ENCODE measurements at places on chromosomes 3 and 15.

DNA sequence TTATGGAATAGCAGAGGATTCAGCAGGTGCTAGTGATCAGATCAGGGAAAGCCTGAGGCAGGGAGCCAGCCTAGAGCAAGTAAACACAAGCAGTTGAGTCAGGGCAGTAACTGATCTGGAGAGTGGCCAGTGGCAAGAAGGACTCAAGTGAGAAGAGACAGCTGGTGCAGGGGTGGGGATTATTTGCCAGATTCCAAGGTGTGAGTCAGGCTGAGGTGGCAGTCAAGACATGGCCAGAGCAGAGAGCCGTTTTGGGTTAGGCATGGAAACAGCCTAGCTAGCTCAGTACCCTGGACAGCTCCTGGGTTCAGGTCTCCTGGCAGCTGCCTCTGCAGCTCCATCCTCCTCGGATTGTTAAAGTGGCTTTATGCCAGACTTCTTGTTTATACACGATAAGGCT, 281.9 kb upstream of the ONECUT1 start:
- DNase-seq, result no peak

- DNase-seq, result no peak
These were observed 57.4 kb downstream of the CDAN1 start for GRCh38 chr15:42679285-42680141.

DNA sequence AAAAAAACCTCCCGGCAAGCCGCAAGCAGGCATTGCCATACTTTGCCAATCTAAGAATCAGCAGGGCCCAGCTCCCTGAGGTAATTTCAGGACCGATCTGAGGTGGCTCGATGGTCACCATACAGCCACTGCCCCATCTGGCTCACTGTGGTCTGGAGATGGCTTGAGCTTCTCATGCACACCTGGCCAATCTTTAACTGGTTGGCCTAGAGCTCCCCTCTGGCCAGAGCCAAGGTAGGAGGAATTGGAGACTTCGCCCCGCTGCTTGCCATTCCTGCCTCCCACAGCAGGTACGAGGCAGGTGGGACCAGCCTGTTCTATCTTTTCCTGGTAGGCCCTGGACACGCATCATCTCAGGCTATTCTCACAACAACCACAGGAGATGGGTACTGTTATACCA, 10.1 kb downstream of the CYP1A2 start:
- no peak for DNase-seq

DNA sequence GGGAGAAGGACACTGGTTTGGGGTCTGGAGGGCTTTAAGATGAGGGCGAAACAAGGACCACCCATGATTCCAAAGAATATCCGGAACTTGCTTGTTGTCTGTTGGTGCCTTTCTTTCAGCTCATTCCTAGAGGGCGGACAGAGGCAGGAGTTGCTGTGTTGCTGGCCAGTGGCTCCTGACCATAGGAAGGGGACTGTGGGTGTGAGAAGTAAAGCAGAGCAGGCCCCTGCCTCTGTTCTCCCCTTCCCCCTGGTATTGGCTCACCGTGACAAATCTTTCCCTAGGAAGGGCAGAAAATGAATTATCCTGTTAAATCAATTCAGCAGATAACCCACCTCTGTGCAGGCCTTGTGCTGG, 89.1 kb downstream of the LIPC start:
- no peak for DNase-seq
